ENCODE measurements at places on chromosomes 3 and 15.
A peak's percentile ranks its signal among the peaks of the same experiment; 100 is the strongest.

- DNase-seq = no peak
Measured at GRCh38 chr3:122789585-122790273, 3.9 kb downstream of the HSPBAP1 start.

GRCh38 chr3:12758025-12758781, 856 bp downstream of the TMEM40 start:
- DNase-seq = peak; percentile 78

DNA sequence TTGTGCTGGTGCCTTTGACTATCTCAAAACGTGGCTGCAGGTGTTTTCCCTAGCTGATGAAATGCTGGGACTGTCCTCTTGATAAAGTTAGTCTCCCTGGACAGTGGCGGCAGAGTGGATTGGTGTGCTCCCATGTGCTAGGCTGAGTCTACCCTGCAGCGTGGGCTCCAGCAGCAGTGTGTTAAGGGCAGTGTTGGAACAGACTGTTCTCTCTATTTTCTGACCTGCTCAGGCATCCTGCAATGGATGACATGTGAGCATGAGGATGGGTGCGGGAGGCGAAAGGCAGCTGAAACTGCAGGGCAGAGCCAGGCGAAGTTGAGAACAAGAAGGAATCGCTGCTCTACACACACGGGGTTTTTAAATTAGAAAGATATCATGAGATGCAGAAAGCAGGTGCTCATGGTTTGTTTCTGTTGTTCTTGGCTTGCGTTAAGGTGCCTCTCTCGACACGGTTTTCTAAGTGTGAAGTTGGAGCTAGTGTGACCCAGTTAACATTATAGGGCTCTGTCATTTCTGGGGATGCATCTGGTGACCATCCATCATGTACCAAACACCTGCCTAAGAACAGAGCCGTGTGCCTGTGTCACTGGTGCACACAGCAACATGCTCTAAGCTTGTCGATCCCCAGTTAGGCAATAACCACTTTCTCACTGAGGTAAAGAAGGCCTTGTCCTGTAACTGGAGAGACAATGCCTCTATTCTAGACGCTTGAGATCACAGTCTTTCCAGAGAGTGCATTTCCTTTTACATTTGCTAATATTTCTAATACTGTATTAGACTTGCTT, 44.3 kb downstream of the SLCO3A1 start:
- DNase-seq = no peak

DNA sequence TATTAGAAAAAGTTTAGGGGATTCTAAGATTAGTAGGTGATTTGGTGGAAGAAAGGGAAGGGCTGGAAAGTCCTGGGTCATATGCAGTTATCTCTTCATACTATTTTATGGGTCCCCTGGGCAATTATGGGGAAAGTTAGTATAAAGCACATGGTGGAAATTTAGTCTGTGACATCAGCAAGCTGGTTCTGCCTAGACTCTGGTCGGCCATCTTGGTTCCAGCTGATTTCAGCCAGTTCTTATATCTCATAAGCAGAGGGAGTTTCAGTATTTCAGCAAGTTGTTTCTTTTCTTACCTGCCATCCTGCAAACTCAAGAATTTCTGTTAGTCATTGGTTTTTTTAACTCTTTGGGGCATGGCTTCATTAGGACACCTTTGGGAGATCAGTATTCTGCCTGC, 1.0 kb upstream of the LYZL4 start:
- no peak for DNase-seq

DNA sequence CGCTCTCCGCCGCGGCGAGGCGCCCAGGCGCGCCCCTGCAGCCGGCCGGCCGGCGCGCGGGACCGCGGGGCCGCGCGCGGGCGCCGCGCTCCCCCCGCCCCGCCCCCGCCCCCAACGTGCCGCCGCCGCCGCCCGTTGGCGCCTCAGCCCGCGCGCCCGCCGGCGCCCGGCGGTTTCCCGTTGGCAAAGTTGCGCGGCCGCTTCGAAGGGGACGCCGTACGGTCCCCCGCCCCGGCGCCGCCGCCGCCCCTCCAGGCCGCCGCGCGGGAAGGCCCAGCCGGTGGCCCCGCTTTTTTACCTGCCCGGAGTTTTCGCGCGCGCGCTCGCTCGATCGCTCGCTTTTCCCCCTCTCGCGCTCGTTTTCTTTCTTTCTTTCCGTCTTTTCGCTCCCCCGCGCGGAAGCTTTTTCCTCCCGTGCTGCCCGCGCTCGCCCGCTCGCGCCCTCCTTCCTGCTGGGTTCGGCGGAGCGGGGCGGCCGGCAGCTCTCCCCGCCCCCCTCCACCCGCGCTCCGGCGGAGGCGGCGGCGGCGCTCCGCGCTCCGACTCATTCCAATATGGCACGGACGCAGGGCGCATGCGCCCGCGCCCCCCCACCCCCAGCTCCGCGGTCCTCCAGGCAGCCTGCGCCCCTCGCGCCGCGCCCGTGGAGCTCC, at the start of gene SFMBT1:
Gene SFMBT1, minus strand, starts transcription at position 556 of the 653 bp plus-strand sequence. CDS start 76,945 bp downstream, outside the sequence.
- DNase-seq = peak; percentile 34

DNA sequence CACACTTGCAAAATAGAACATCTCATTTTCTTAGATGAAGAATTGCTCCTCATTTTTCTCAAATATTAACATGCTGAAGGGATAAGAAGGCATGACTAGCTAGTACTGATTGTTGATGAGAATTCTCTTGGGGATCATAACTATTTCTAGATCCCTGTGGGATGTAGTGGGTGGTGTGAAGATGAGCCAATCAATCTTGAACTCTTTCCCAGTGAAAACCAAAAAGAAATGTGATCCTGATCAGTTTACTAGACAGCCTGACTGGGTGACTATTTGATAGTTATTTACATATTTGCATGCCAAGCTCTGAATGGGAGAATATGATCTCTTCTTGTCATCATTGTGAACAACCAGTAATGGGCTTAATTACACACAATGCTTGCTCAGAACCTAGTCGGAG, 63.7 kb downstream of the ZIC1 start:
- no peak for DNase-seq

- no peak for DNase-seq
Measured at GRCh38 chr3:43689166-43689565, 1.6 kb upstream of the ABHD5 start.

DNA sequence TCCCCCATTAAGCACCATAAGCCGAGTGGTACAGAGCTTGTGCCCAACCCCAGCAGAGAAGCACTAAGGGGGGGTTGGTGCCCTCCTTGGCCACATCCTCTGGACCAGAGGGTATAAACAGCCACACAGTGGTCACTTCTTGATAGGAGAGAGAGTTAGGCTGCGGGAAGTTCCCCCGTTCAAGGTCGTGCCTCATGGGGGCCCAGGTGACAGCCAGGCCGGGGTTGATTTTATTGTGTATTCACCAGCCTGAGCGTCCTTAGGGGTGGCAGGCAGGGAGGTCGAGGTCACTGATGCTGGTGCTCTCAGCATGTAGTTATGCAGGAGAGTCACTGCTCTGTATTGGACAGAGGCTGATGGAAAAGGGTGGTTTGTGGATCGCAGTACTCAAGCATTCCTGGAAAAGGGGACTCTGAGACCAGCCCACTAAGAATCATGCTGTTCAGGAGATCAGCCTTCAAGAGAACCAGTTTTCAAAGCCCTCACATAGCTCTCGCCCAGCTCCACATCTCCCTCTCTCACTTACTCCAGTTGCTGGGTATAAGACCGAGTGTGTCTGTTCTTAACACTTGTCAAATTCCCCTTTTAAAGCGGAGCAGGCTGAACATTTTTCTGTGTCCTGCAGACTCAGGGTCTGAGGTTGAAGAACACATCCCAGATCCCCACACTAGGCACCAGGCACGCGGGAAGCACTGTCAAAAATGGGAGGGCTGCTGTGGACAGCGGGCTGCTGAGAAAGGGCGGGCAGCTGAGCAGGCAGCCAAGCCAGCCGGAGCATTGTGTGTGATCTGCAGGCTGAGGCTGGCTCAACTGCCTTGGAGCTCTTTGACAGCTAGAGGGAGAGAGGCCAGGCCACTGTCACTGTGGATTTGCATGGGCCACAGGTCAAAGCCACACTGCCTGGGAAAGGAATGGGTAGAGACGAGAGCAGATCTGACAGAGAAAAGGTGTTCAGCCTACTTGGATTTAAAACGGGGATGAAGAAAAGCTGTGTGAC, 279.3 kb upstream of the LRRFIP2 start:
- no peak for DNase-seq

DNA sequence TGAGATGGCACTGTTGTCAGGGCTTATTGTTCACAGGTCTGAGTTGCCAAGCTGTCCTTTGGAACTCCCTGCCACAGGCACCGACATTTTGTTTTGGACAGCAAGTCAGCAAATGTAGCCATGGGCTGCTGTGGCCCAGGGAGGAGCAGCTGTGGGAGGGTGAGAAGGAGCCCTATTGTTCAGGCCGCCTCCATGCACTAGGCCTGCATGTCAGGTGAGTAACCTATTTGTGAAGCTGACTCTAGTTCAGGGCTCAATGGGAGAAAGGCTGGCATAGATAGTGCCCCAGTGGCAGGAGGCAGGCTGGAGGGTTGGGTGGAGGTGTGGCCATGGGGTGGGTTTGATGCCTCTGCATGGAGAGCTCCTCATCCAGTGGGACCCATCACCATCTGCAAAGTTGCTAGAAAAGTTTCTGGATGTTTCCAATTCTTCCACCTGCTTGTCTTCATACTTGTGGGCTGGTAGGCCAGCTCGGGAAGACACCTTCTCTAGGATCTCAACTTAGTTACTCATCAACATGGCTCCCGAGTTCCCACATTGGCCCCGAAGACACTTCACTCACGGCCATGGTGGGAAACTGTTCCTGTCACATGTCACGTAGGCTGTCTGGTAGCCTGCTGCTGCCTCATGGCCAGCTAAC, 19.5 kb downstream of the AMOTL2 start:
- no peak for DNase-seq

DNA sequence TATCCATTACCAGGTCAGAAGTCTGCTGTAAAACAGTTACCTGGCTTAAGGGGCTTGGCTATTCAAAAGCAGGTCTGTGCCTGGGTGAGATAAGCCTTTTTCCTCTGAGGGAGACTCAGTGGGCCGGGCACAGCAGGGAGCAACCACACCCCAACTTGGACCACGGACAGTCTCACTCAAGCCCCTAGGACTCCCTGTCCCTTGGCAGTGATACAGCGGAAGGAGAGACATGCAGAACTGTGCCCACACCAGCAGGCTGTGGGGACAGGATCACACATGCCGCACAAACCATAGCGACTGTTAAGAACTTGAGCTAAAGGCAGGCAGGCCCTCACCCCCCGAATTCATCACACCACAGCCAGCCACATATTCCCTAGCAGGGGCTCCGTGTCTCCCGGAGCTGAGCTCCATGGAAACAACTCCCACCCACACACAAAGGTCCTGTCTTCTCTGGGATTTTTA, 2.8 kb upstream of the GP5 start:
- no peak for DNase-seq

- no peak for DNase-seq
Measured at GRCh38 chr3:24541935-24542334, 47.3 kb upstream of the THRB start.

DNA sequence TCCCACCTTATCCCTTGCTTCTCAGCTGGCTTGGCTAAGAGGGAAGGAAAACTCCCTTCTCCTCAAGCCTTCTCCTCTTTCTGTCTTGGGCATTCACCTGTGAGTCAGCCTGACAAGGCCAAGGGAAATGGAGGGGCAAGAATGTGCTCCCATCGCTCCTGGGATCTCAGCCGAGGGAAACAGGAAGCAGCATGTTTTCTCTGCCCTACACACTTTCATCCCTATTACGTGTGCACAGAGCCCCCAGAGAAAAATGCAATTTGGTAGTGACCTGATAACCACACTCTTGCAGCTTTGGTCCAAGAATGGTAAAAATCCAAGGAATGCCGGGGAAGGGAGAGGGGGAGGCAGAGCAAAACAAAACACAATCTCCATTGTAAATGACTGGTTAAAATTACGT, 32.9 kb upstream of the MTMR10 start:
- DNase-seq = peak; percentile 98

DNA sequence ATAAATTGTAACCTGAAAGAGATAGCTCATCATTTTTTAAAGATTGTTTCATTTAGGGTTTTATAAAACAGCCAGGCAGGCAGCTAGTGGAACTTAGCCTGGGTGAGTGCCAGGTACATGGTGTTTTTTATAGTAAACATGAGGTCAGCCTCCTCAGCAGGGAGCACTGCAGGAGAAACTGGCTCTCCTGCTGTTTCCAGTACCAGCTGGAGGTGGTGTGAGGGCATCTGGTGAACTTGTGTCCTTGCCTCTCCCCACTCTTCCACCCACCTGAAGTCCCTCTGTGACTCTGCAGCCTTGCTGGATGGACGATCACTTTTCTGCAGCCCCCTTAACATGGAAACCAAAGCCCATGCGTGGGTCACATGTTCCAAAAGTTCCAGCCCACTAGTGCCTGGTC, 128.4 kb downstream of the FAM174B start:
- no peak for DNase-seq

DNA sequence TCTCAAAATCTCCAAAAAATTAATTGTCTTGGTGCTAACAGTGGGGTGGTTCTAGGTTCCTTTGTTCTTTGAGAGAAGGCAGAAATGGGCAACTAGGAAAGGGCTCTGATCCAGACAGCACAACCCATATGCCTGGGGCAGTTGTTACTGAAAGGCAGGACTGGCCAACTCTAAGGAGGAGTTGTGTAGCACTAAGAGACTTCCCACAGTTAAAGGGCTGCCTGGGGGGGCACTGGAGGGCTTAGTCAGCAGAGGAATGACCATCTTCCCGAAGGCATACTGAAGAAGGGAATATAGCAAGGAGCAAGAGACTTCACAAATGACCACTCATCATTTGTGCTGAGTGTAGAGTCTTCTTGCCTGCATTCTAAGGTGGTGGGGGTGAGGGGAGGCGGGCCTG, 15.8 kb downstream of the ILDR1 start:
- no peak for DNase-seq

DNA sequence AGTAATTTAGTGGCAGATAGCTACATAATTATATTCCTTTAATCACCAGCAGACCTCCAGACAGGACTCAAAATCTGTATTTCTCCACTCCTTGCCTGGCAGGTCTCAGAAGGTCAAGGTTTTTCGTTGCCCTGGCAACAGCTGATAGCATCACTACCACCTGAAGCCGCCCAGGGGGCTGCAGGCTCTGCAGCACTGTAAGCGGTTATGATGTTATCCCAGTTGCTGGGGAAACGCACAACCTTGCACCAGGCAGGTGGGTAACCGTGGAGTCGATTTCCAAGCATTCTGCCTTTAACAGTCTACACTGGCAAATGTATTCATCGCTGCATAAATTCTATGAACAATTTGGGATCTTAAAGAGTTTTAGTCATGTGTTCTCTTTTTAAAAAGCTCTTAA, 756.3 kb downstream of the NTRK3 start:
- no peak for DNase-seq

GRCh38 chr15:65416845-65417416, 5.8 kb downstream of the IGDCC4 start:
- peak; percentile 34 for DNase-seq

Data from fibroblast of the aortic adventitia (primary cell).